Mesenteric fat pad (tissue), 1 donor: ENCODE measurements at places on chromosomes 5 and 9.
A peak's percentile ranks its signal among the peaks of the same experiment; 100 is the strongest.

DNA sequence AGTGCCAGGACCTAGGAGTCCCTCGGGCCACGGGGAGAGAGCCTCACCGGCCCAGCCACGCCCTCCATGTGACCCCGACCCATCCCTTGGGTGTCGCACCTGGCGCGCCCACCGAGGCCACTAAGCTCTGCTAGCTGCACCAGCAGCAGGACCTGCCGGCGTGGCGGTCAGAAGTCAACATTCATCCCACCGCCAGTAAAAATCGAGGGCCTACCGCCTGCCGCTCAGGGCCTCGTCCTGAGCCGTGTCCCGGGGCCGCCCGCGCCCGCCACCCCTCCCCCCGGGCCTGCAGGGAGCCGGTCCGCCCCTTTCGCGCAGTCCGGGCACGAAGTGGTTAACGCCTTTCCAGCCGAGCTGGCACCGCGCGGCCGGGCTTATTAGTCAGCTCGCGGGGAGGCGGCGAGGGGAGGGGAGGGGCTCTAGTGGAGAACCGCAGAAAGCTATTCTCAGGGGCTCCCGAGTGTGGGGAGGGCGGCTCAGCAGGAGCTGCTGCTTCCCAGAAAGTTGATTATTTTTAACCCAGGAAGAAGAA is 124.4 kb downstream of the C9orf50 start:
- peak; percentile 98 for DNase-seq

- peak; percentile 39 for DNase-seq
Observed at GRCh38 chr9:36788534-36788933, 215.8 kb downstream of the MELK start.

DNA sequence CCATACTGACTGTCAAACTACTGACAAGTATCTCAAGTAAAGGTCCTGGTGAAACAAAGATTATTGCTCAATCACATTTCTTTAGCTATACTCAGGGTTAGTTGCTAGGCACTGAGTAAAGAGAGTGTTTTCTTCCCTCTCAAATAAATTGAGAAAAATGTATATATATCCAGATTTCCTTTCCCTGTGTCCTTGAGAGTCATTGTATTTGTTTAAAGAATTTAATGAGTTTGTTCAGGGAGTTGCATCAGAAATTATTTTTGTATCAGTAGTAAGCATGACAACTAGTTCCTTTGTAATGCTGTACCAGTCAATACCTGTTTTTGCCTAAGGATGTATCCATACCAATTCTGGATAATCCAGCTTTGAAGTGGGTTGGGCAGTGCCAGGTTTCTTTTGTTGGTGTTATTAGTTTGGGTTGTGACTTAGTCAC is 3.2 kb upstream of the ANKHD1 start:
- no peak for DNase-seq

GRCh38 chr5:126865299-126865698 is 88.4 kb downstream of the LMNB1 start:
- no peak for DNase-seq
